ENCODE measurements at places on chromosomes 1 and 21.

DNA sequence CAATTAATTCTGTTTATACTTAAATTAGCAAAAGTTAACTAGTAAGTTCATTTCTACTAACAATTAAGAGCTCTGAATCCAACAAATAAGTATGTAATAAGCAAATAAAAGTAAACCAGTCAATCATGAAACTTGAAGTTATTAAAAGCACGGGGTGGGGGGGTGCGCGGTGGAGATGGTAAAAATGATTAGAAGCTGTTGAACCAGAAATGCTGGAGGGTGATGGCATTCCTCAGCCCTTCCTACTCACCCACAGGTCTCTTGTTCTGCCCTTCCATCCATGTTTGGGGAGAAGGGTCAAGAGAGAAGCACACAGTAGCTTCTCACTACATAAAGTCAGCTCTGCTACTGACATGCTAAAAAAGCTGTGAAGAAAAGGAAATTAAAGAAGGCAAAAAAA lies 63.5 kb downstream of the AKT3 start:
- no peak for DNase-seq

DNA sequence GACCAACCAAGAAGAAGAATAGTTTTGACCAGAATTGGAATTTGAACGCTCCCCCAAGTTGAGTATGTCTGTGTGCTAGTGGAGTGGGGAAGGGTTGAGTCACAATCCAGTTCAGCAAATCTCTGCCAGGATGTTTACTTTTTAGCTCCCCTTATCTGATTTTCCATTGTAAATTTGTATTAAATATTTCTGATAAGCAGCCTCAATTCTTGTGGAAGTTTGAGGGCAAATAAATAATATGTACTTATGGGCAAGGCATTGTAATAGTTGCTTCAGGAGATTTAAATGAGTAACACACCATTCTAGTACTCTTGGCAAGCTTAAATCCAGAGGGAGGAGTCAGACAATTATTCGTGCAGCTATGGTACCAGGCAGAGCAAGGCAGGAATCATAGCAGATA lies 14.4 kb downstream of the CXADR start:
- DNase-seq: no peak

GRCh38 chr1:203769505-203770343 lies 4.7 kb downstream of the LAX1 start:
- DNase-seq: no peak

GRCh38 chr1:227607336-227607898 lies 44.1 kb downstream of the ZNF678 start:
- DNase-seq: no peak

DNA sequence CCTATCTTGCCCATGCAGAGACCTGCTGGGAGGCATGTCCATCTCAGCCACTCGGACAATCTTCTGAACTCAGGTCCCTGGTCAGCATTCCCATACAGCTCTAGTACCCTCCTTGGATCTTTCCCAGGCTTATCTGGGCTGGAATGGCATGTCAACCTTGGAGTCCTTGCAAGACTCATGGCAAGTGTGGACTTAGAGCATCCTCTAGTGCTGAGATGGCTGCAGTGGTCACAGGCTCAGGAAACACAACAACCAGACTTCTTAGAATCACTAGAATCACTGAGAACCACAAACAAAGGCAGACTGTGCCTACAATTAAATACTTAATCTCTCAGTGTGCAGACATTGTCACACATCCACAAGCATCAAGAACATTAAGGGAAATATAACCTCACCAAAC lies 73.1 kb upstream of the TSHB start:
- no peak for DNase-seq

- DNase-seq: peak; percentile 74
These were observed 61.8 kb upstream of the NBL1 start for GRCh38 chr1:19582318-19582717.

DNA sequence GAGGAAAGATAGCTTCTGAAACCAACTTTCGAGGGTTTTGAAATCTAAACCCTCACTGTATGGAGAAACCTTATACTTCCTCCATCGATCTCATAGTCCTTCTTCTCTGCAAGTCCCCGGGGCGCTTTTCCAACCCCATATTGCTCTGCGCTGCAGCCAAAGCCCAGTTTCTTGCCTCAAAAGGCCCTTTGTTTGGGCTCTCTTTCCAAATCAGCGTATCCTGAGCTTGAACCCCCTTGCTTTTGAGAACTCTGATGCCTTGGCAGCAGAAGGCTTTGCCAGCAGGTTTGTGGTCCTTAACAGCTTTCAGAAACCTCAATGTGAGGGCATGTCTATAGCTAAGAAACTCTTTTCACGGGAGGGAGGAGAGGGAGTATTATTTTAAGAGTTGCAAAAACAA lies 21.6 kb downstream of the PLPP3 start:
- DNase-seq: no peak

DNA sequence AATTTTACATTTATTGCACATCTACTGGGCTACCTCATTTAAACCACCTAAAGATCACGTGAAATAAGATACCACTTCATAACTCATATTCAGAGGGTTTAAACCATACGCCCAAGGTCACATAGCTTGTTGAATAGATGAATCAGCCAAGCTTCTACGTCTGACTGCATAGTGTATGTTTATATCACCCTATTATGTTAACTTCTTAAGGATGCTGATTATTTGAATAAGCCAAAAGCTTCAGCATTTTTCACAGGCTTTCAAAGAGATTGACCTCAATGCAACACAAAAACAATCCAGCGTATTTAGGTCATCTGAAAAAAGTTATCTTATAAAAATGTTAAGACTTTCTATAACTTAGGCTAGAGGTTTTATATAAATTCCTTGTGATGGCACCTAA lies 373.8 kb downstream of the TGFB2 start:
- no peak for DNase-seq

- DNase-seq: no peak
These were observed 102.3 kb upstream of the TIAM1 start for GRCh38 chr21:31446226-31446855.

- no peak for DNase-seq
These were observed 125.6 kb upstream of the NRIP1 start for GRCh38 chr21:15190412-15190811.

- no peak for DNase-seq
These were observed 1.8 kb upstream of the PTTG1IP start for GRCh38 chr21:44875316-44875700.

DNA sequence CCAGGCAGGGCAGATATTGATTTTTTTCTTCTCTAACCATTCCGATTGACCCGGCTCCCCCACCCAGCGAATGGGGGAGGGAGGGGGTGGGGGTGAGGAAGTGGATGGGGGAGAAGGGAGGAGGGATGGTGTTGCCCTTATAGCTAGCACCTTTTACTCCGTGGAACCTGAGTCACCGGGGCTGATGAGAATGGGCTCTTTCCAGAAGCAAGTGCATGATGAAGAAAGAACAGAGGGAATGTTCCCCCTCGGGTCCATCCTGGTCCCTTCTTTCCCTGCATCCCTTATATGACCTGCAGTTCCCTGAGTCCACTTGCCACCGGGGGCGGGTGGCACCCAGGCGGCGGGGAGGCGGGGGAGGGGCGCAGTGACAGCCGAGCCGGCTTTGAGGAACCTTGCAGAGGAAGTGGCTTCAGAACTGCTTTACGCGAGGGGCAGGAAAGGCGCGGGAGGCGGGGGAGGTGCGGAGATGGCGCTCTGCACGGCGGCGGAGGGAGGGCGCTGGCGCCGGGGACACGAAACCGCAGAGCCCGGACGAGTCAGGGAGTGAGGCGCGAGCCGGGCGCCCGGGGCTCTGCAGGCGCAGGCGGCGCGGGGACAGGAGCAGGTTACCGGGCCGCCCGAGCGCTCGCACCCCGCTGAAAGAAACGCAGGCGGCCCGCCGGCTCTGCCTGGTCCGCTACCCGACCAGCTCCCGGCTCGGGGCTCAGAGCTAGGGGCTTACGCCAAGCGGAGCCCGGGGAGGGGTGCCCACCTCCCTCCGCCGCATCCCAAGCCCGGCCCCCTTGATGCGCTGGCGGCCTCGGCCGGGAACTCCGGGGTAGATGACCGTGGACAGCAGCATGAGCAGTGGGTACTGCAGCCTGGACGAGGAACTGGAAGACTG lies 49.7 kb downstream of the RASSF5 start:
- DNase-seq: peak; percentile 90

DNA sequence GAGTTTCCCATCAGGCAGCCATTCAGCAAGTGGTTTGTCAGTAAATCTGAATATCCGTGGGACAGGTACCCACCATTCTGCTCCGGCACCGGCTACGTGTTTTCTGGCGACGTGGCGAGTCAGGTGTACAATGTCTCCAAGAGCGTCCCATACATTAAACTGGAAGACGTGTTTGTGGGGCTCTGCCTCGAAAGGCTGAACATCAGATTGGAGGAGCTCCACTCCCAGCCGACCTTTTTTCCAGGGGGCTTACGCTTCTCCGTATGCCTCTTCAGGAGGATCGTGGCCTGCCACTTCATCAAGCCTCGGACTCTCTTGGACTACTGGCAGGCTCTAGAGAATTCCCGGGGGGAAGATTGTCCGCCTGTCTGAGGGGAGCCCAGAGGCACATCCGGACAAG lies 48.4 kb downstream of the B3GALT5 start:
- no peak for DNase-seq

GRCh38 chr1:151251656-151252470 lies 2.7 kb upstream of the PSMD4 start:
- peak; percentile 55 for DNase-seq

DNA sequence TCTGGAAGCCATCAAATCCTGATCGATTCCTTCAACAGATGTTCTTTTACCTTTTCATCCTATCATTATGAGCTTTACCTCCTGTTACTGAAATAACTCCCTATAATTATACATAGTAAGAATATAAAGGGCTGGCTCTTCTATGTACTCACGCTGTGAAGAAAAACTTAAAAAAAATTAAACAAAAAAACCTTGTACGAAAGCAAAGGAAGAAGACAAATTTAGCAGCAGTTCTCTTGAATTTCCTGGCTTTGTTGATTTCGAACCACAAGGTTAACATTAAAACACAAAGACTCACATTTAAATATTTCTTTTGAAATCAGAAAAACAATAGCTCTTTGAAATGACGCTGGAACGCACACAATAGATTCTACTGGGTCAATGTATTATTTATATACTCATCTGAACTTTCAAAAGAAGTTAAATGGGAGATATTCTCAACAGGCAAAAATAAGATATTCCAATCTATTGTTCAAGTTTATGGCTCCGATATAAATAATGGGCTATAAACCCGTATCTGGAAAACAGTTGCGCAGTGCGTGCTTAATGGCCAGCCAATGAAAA lies 13.6 kb upstream of the SPEN start:
- no peak for DNase-seq
